ENCODE measurements at places on chromosomes 5 and 9.
A peak's percentile ranks its signal among the peaks of the same experiment; 100 is the strongest.

DNA sequence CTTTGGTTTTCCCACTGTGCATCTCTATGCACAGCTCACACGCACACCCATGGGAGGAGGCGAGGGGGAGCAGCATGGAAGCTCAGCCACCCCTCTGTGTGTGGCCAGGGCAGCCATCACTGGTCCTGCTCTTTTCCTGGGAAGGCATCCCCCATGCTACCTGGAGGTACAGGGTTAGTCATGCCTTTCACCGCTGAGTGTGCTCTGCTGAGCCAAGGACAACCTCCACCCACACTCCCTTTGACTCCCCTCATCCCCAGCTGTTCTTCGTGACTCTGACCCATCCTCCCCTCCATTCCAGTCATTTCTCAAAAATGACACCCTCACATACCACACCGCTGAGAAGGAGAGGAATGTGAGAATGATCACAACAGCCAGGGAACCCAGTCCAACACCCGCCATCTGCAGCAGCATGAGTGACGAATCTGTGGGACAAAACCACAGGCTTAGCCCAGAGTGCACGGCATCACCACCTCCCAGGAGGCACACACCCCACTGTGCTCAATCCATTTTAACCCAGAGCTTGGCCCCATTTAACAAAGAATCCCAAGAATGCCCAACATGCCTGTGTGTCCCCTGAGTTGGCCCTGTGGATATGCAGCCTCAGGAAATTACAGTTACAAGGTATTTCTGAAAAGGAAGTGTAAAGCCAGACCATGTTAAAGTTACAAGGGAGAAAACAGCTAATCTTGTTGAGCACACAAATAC, 133.4 kb downstream of the SUSD1 start:
- DNase-seq, result peak; percentile 99

DNA sequence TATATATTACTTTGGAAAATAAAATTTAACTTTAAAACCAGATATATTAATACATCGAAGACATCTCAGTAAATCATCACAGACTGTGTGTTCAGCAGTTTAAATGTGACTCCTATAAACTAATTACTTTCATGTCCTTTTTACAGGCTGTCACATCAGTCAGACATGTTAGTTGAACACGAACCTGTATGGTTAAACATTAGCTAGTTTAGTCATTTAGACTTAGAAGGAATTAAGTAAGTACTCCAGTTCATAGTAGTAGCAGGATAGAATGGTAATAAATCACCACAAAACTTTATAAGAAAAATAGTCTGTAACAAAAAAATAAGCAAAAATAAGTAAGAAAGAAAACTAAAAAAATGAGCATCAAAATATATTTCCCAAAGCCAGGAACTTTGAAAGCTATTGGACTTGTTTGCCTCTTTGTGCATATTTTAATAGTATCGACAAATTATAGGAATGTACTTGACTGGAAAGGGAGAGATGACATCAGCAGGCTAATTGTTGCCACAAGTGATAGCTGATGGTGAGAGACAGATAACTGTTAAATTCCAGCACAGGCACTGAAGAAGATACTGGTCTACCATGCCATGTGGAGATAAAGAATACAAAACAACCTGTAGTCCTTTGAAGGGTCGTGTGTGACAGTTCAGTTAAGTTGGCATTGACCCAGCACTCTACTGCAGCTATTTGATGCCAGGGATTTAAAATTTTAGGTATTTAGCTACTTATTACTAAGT, 83.9 kb downstream of the RIC1 start:
- DNase-seq, result no peak

- DNase-seq, result peak; percentile 94
Observed at GRCh38 chr5:103849934-103850333, 287.3 kb upstream of the NUDT12 start.

GRCh38 chr5:43409809-43410271, 2.4 kb downstream of the CCL28 start:
- no peak for DNase-seq

DNA sequence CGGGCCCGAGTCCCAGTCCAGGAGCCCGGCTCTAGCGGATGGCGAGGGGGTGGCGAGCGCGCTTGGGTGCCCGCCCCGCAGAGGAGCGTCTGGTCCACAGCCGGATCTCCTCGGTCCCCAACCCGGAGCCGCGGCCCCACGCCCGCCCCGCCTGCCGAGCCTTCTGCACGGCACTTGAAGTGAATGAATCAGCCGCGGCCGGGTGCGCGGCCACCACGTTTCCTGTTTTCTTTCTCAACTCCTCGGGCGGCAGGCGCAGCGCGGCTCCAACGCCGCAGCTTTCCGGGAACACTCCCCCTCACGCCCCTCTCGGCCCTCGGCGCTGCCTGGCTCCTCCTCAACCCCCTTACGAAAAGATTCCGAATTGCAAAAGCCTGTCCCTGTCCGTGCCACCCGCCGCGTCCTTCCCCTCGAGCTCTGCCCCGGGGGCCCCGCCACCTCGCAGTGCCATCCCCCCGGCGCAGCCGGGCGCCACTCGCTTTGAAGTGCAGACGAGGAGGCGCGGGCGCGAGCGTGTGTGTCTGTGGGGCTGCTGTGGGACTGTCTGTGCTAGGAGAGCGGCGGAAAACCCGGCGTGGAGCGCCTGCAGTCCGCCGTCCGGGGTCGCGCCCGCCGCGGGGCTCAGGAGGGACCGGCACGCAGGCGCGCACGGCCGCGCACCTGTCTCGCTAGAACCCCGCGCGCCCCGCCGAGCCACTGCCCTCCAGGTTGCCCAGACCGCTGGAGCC, 456.6 kb downstream of the RAB3C start:
- DNase-seq, result peak; percentile 84

DNA sequence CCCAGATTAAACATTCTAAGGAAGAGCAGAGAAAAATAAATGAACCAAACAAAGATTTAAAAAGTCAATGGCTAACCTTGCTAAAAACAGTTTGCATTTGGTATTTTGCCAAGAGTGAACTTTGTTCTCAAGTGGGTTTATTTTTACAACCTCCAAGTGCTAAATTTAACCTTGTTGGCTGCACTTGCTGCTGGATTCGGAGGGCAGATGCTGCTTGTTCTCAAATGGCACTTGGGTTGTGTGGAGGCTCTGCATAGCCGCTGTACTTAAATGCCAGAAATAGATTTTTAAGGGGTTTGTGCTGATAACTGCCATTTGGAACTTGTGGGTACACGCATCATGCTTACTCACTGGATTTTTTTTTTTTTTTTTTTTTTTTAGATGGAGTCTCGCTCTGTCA, 13.3 kb upstream of the SPATA24 start:
- peak; percentile 80 for DNase-seq

- DNase-seq, result no peak
Observed at GRCh38 chr9:9846557-9846956, 766.2 kb downstream of the PTPRD start.

DNA sequence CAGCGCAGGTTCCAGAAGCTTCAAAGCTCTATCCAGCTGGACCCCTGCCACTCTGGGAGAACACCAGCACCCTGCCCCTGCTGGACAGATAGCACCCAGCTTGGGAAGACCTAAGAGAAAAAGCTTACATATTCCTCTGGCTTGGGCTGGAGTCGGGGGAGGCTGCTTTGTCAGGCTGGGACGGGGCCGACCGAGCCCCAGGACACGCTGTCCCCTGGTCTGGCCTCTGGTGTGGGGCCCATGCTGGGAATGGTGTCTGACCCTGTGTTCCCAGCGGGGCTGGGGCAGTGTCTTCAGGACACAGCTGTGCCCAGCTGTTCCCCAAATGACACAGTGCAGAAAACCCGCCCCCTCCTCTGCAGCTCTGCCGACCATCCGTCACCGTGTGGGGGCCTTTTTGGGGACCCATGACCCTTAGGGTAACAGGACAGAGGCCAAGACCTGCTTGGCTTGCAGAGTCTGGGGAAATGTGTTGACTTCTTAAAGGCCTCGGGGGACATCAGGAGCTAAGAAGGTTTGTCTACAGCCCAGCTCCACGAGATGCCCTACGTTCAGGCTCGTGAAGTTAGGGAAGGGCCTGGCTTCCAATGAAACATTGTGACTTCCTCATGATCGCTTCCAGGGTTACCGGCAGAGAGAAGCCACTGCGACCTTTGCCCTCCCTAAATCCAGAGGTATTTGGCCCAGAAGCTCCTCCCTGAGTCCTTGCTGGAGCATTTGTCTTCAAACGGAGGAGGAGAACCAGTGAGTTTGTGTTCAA, 20.4 kb upstream of the SLC2A6 start:
- no peak for DNase-seq

DNA sequence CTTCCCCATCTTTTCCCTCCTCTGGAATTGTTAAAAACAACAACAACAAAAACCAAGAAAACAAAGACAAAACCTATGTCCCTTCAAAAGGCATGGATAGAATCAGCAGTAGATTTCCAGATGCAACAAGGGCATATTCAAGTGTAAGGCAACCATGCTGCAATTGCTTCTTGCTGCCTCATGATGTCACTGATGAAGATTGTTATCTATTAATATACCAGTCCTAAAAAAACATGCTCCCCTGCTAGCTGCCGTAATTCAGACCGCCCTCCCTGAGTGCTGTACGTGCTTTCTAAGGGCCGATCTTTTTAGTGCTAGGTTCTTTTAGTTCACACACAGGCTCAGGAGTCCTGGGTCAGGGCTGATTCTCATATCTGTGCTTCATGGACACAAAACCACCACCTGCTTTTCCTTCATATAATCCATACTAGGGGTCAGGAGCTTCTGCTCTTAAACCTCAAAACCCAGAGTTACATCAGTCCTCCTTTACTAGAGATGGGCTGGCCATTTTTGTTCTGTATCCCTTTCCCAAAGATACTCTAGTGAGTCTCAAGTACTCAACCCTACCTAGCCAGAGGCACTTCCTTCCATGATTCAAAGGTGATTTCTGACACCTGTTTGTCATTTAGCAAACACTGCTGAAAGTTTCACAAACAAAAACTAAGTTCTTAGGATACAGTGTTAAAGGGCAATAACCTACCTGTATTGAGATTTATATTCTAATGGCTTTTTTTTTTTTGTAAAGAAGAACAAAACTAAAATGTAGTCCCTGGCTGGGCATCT, 82.1 kb downstream of the GIN1 start:
- peak; percentile 46 for DNase-seq

DNA sequence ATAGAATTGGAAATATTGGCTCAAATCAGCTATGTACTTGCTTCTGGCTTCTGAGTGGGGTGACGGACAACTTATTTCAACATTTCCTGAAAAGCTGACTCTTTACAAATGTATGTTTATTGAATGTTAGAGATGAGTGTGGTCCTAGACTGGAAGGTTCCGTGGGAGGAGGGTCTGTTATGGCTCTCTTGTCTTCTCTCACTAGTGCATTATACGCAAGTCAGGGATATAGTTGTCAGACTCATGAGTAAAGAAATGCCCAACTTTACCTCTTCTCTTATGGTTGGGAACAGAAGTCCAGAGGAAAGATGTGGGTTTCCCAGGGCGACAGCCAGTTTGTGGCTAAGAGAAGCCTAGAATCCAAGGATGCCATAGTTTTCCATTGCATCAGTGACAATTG, 839.3 kb upstream of the WWC1 start:
- DNase-seq, result peak; percentile 10

- DNase-seq, result no peak
Observed at GRCh38 chr5:170442921-170443320, 53.8 kb upstream of the KCNMB1 start.

- DNase-seq, result peak; percentile 43
Observed at GRCh38 chr9:100098046-100098886, 534 bp downstream of the ERP44 start.

- DNase-seq, result no peak
Observed at GRCh38 chr9:94557376-94557775, 2.5 kb downstream of the PCAT7 start.

DNA sequence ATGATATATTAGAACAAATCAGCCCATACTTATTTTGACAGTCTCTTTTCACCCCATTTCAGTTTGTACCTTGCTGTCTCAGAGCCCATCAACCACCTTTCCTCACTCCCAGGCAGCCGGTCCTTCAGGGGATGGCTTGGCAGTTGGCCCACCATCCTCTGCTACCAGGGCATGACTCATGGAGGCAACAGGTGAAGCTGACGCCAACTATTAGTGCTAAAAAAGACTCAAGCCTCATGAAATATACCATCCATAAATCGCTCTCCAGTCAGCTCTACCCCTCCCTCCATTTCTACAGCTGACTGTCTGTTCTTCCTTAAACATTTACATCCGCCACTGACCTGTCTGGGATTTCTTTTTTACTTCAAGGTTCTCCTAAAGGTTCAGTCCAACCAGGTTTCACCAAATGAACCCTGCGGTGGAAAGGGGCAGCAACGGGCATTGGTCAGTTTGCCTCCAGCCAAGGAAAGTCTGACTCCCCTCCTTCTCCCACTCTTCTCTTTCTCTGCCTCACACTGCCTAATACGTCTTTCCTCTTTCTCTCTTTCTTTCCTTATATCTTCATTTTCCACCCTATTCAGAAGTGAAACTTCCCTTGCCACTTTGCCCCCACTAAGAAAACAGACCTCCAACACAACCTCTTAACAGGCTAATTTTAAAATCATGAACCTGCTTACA, 439.1 kb downstream of the RAB3C start:
- no peak for DNase-seq

- no peak for DNase-seq
Observed at GRCh38 chr9:6598249-6598725, 47.2 kb downstream of the GLDC start.

DNA sequence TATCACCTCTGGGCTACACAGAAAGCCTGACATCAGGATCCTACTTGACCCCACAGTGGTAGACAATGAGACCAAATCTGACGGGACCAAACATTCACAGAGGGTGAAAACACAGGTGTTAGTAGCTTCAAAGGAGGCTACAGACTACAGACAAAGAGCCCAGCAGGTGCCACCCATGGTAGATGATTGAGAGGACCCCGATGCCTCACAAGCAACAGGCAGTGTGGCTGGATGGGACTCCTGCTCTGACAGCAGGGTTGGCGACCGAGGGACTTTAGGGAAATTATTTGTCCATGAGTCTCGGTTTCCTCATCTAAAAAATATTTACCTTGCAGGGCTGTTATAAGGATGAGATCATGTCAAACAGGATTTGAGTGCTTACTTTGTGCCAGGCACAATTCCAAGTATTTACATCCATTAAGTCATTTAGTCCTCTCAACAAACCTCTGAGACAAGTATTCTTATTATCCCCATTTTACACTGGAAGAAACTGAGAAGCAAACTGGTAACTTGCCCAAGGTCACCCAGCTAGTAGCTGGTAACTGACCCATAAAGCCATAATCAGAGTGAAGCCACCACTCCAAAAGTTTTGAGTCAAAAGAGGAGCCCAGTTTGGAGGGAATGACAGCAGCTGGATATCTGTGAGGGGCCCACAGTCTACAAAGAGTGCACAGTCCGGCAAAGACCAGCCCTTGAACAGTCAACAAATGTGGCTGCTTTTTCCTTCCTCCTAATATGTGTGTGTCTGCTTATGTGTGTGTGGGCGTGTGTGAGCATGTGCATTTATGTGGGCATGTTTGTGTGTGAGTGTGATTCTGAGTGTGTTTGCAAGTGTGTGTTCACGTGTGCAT, 502.0 kb downstream of the BNC2 start:
- DNase-seq, result no peak

- DNase-seq, result no peak
Observed at GRCh38 chr9:94818178-94818541, 91.7 kb downstream of the AOPEP start.

Measured in choroid plexus epithelial cell (primary cell).